ENCODE measurements at places on chromosomes 1 and 21. TPM values are rescaled to one million over a fixed set of nuclear protein-coding genes. Genes with fewer than 3 reads are reported as not detected.

- H3K27ac ChIP-seq: no peak overlapping the region
- H3K27me3 ChIP-seq: no peaks in the 10 kb centered on the region
- DNase-seq: no peak
- no peaks in the 10 kb centered on the region for H3K4me1 ChIP-seq
These were observed 34.8 kb downstream of the LIN9 start for GRCh38 chr1:226274138-226274537.

The SAMD13 gene
- total RNA-seq: 0.61 TPM

- H3K27me3 ChIP-seq: peaks cover 12% of the 10 kb centered on the region
- no peaks in the 10 kb centered on the region for H3K4me1 ChIP-seq
- no peak for DNase-seq
These were observed 9.4 kb downstream of the PRDM16 start for GRCh38 chr1:3078430-3078861.

DNA sequence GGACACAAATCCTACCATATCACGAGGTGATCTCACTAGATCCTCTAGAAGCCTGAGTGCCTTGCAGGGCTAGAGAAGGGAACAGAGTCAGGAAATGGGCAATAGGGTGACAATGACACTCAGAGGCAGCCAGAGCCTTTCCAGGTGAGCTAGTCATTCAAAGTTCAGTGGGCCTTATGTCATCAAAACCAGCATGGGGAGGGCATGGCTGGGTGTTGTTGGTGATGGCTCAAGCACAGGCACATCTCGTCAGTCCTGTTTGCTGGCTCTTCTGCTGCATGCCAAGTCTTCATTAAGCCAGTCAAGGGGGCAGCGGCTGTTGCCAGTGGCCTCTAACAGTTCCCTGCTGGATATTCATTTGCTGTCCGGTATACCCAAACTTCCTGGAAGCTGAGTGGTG, 99.6 kb upstream of the USP24 start:
- H3K4me1 ChIP-seq: no peaks in the 10 kb centered on the region
- no peak overlapping the region for H3K27ac ChIP-seq
- DNase-seq: no peak
- H3K36me3 ChIP-seq: no peaks in the 10 kb centered on the region
- H3K4me3 ChIP-seq: no peak overlapping the region
- H3K27me3 ChIP-seq: no peaks in the 10 kb centered on the region

GRCh38 chr1:199273837-199274379, 635.1 kb downstream of the PTPRC start:
- DNase-seq: peak; percentile 33
- H3K4me1 ChIP-seq: 0 out of 2 replicates have a peak, but pooled peaks cover 3% of the 10 kb centered on the region
- H3K36me3 ChIP-seq: no peaks in the 10 kb centered on the region
- no peak overlapping the region for H3K27ac ChIP-seq
- no peak overlapping the region for H3K4me3 ChIP-seq
- H3K27me3 ChIP-seq: no peaks in the 10 kb centered on the region

- H3K27ac ChIP-seq: no peak overlapping the region
- H3K36me3 ChIP-seq: no peaks in the 10 kb centered on the region
- no peaks in the 10 kb centered on the region for H3K27me3 ChIP-seq
These were observed 243.3 kb upstream of the JUN start for GRCh38 chr1:59027177-59027576.

DNA sequence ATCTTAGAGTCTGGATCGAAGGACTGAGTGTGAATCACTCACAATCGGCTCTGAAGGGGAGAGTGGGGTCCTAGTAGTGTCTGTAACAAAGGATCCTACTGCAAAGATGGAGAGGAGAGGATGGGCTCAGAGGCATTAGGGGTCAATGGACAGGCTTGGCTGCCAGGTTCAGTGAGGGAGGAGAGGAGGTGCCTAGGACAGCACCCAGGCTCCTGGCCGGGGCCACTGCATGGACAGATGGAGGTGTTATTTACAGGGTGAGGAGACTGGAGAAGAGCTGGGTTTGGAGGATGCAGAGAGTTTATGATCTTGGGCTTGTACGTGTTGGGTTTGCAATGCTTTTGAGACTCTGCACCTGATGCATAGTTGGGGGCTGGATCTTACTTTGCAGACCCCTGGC, 658.9 kb downstream of the PTPRU start:
- DNase-seq: no peak
- H3K4me1 ChIP-seq: no peaks in the 10 kb centered on the region
- H3K27ac ChIP-seq: no peak overlapping the region
- no peak overlapping the region for H3K4me3 ChIP-seq
- H3K27me3 ChIP-seq: no peaks in the 10 kb centered on the region
- H3K36me3 ChIP-seq: no peaks in the 10 kb centered on the region

The CFHR2 gene
- not detected for total RNA-seq

The SERTAD4 gene
- 3.9 TPM for total RNA-seq

The SLC30A2 gene
- 0.35 TPM for total RNA-seq

DNA sequence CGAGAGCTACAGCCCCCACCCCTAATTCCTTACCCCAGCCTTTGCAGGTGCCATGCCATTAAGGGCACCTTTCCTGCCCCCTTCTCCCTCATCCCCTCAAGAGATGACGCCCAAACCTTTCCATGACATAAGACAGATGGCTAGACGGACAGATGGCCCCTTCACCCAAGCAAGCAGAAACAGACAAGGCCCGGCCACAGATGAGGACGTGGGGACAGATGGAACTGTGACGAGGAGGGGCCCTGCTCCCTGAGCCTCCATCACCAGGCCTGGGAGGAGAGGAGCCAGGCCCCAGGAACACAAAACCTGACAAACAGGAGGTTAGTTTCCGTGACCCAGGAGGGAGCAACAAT, 24.7 kb upstream of the PEF1 start:
- H3K36me3 ChIP-seq: no peaks in the 10 kb centered on the region
- no peak for DNase-seq
- no peaks in the 10 kb centered on the region for H3K27me3 ChIP-seq
- no peak overlapping the region for H3K4me3 ChIP-seq

- DNase-seq: no peak
- H3K4me1 ChIP-seq: no peaks in the 10 kb centered on the region
- no peaks in the 10 kb centered on the region for H3K27me3 ChIP-seq
These were observed 71.2 kb upstream of the BCL9 start for GRCh38 chr1:147470079-147470478.

The PROK1 gene
- not detected for total RNA-seq

GRCh38 chr1:33378524-33378923, 52.4 kb downstream of the PHC2 start:
- no peak overlapping the region for H3K27ac ChIP-seq
- no peak overlapping the region for H3K4me3 ChIP-seq
- no peaks in the 10 kb centered on the region for H3K4me1 ChIP-seq
- no peaks in the 10 kb centered on the region for H3K36me3 ChIP-seq
- no peak for DNase-seq

The FOXD2 gene
- 0.07 TPM for total RNA-seq

DNA sequence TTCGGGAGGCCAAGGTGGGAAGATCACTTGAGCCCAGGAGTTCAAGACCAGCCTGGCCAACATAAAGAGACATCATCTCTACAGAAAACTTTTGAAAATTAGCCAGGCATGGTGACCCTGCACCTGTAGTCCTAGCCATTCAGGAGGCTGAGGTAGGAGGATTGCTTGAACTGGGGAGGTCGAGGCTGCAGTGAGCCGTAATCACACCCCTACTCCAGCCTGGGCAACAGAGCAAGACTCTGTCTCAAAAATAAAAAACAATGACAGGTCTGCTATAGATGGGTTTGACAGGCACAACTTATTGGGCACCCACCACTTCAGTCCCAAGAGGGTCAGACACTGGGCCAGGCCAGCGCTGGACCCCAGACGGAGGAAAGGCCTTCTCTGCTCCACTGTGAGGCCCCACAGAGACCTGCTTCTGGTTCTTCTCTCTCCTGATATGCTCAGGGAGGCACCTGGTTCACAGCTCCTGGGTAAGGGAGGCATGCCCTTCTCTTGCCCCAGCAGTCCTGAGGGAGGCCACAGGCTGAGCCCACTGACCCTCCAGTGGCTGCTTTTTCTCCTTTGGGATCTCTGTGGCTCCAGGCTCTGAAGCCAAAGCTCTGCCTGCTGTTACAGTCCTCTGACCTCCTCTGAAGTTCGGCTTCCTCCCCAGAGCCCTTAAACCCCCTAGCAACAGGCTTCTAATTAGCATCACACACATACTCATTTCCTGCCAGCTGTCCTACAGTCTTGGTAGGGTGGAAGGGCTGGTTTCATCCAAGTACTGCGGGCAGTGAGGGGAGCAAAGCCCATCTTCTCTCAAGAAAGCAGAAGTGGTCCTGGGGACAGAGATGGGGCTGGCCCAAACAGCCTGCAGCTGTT, 14.4 kb downstream of the S100A16 start:
- H3K4me1 ChIP-seq: peaks cover 7% of the 10 kb centered on the region
- no peaks in the 10 kb centered on the region for H3K36me3 ChIP-seq
- H3K4me3 ChIP-seq: no peak overlapping the region
- DNase-seq: peak; percentile 87
- H3K27me3 ChIP-seq: no peaks in the 10 kb centered on the region
- H3K27ac ChIP-seq: peak overlapping the region; percentile 29

The KRTAP24-1 gene
- not detected for total RNA-seq

DNA sequence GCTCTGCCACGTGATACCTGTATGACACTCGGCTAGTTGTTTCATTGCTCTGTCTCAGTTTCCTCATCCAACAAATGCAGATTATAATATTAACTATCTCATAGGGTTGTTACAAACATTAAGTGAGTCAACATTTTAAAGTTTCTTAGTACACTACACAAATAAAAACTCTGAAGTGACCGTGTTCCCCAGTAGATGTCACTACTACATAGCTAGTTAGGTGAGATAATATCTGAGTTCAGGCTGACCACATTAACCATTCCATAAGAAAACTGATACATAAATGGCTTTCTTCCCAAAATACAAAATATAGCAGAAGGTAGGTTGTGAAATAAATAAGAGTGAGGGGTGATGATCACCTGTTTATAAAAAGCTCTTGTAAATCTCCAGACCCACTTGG, 214.1 kb downstream of the NUF2 start:
- no peak overlapping the region for H3K27ac ChIP-seq
- no peaks in the 10 kb centered on the region for H3K36me3 ChIP-seq
- H3K4me3 ChIP-seq: no peak overlapping the region
- H3K27me3 ChIP-seq: no peaks in the 10 kb centered on the region
- peaks cover 8% of the 10 kb centered on the region for H3K4me1 ChIP-seq

DNA sequence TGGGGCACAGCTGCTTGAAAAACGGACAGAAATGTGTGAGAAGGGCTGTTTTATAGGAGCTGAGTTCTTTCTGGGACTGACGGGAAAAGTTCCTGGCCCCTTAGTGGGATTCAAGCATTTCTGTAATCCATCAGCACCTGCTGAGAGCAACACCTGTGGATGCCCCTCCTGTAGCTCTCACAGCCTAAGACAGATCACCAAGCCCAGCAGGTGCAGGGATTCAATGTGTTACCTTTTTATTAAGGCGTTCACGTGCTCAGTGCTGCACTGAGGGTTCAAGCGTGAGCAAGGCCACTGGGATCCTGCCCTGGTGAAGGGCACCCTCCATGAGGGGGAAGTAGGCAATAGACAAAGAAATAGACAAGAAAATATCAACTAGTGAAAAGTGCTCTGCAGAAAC, 14.9 kb downstream of the OLFML2B start:
- no peak overlapping the region for H3K4me3 ChIP-seq
- H3K4me1 ChIP-seq: no peaks in the 10 kb centered on the region
- DNase-seq: no peak
- no peak overlapping the region for H3K27ac ChIP-seq
- H3K36me3 ChIP-seq: no peaks in the 10 kb centered on the region

GRCh38 chr1:91940496-91940895, 8.7 kb upstream of the BRDT start:
- no peaks in the 10 kb centered on the region for H3K4me1 ChIP-seq
- peak; percentile 36 for DNase-seq
- H3K27ac ChIP-seq: no peak overlapping the region
- no peaks in the 10 kb centered on the region for H3K27me3 ChIP-seq

- no peaks in the 10 kb centered on the region for H3K4me1 ChIP-seq
- no peak overlapping the region for H3K4me3 ChIP-seq
- no peak for DNase-seq
- H3K27me3 ChIP-seq: no peaks in the 10 kb centered on the region
These were observed 22.9 kb downstream of the RGL1 start for GRCh38 chr1:183827801-183828200.

DNA sequence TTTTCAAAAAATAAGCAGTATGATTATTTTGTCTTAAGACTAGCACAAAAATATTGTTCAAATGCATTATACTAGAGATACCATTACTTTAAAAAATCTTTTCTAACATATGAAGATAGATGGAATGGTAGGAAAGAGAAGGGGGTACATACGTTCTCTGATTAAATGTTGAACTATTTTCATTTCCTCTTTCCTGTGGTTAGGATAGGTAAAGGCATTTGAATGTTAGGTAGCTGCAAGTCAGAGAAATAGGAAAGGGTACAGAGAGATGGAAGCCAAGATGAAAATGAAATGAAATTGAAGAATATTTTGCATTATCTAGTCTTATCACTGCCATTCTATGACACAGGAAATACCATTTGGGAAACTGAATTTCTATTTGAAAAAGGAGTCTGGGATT, 28.3 kb downstream of the TLCD4 start:
- no peak for DNase-seq
- no peak overlapping the region for H3K4me3 ChIP-seq
- H3K36me3 ChIP-seq: no peaks in the 10 kb centered on the region
- H3K27me3 ChIP-seq: no peaks in the 10 kb centered on the region

DNA sequence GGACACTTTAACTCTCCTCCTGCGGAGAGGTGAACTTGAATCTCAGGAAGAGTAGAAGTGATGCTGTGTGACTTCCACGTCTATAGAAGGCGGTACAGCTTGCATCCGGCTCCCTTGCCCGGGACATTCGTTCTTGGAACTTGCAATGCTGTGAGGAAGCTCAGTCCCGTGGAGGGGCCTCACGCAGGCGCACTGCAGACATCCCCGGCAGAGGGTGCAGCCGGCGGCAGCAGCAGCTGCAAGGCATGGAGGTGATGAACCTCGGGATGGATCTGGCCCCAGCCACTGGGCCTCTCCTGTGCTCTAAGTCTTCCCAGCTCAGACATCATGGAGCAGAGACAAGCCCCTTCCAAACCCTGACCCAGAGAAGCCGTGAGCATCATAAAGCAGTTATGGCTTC, 61.8 kb upstream of the SOD1 start:
- DNase-seq: peak; percentile 38
- no peaks in the 10 kb centered on the region for H3K4me1 ChIP-seq
- H3K4me3 ChIP-seq: no peak overlapping the region
- H3K27me3 ChIP-seq: no peaks in the 10 kb centered on the region
- H3K27ac ChIP-seq: no peak overlapping the region
- no peaks in the 10 kb centered on the region for H3K36me3 ChIP-seq

DNA sequence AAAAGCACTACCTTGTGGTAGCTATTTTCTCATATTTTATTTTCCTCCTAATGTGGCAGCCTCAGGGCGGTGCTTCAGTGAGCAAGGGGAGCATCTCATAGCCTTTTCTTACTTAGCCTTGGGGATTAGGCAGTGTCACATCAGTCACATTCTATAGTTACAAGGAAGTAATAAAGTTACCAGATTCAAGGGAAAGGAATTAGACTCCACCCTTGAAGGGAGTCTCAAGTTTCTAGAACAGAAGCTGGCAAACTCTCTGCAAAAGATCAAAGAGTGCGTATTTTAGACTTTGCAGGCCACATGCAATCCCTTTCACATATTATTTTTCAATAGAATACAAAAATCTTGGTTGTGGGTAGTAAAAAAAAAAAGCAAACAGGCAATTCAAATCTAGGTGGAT, 350.4 kb downstream of the AMY1C start:
- peaks cover 6% of the 10 kb centered on the region for H3K36me3 ChIP-seq
- DNase-seq: no peak
- H3K27me3 ChIP-seq: no peaks in the 10 kb centered on the region
- no peaks in the 10 kb centered on the region for H3K4me1 ChIP-seq
- H3K4me3 ChIP-seq: no peak overlapping the region
- no peak overlapping the region for H3K27ac ChIP-seq

Measured in H9 (cell line).